ENCODE measurements at places on chromosomes 3 and 15.

- no peak for DNase-seq
Observed at GRCh38 chr3:195135917-195136316, 135.0 kb downstream of the XXYLT1 start.

DNA sequence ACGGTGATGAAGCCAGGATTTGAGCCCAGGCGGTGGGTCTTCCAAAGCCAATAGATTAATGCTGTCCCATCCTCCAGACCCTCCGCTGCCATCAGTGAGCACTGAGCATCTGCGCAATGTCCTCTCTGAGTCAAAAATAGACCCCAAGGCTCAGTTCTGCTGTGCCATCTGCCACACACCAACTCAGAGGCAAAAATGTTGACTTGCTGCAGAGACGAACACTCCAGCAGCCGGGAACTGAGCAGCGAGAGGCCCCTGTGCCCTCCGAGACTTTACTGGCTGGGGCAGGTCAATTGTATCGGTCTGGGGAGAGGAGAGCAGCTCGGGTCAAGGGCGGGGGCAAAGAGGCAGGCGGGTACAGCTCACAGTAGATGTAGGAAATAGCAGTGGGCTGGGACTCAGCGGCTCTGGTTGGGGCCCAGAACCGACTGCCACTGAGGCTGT lies 41.5 kb upstream of the ATP2B2 start:
- no peak for DNase-seq

DNA sequence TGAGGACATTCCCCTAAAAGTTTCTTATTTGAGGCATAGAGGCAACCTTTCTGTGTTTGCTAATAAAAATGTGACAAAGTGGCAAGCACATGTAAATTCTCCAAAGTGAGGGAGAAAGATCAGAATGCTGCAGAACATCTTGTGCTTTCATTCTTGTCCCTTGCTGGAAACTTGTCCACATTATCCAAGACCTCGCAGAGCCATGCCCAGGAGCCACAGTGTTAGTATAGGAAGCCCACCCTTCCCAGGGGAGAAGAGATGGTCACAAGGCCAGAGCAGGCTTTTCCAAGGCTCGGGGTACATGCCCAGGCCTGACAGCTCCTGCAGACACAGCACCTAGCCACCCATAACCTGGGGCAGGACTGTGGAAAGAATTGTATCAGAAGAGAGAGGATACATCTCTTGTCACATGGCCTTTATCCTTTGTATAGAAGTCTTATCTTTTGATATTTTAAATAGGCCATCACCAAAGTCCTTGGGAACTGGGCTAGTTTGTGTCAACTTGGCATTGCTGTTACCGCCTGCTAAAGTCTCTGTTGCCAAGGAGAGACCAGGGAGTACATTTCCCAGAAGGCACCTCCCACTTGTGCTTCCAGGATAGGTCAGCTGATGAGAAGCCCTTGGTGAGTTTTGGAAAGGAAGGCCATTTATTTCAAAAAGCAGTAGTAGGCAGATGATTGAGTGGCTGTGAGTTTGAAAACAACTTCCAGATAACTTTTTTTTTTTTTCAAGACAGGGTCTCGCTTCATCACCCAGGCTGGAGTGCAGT lies 10.5 kb downstream of the DLEC1 start:
- DNase-seq: no peak

DNA sequence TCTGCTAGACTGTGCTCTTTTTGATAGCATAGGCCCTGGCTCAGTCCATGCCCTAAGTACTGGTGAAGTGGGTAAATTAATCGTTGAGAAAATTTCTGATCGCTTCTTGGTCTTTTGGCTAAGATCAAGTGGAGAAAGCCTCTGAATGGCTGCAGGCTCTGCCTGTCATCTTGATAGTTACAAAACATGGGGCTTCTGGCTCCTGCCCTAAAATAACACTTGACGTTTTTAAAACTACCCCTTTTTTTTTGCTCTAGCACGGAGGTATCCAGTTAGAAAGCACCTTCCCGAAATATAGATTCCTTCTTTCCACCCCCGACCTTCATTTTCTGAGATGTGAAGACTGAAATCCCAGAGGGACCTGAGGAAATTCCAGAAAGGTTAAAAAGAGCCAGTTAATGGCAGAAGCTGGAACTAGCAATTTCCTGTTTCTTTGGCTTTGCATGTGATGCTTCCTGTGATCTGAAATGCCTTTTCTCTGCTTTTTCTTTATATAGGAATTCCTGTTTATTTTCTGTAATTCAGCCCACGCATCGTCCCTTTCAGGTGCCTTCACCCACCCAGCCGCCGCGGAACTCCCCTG lies 799 bp upstream of the C2CD4B start:
- no peak for DNase-seq

DNA sequence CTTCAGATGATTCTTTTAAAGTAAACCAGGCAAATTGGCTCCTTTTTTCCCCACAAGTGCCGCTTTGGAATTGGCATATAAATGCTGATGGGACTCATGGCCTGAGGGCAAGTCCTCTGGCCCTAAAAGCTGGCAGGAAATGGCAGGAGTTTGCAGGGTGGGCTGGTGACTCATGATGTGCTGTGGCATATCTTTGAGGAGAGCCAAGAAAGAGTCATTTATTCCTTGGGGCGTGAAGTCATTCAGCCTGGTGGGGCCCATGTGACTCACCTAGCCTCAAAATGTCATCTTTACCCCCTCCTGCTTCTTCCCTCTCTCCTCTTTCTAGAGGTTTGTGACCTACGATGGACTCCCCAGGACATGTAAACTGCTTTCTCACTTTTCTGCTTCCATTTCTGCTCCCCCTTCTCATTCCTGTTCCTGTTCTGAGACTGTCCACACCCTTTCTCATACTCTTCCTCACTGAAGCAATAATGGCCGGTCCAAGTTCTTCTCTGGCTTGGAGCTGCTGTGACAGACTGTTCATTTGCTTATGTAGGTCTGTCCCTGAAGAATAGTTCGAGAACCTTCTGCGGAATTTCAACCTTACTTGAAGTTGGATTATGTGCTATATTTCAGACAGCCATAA lies 326.1 kb downstream of the SATB1 start:
- no peak for DNase-seq

- no peak for DNase-seq
Observed at GRCh38 chr3:132870541-132870940, 148.3 kb upstream of the NPHP3 start.

- DNase-seq: no peak
Observed at GRCh38 chr3:135240426-135240825, 445.4 kb downstream of the EPHB1 start.

- no peak for DNase-seq
Observed at GRCh38 chr3:46702246-46703012, 1.2 kb downstream of the TMIE start.

DNA sequence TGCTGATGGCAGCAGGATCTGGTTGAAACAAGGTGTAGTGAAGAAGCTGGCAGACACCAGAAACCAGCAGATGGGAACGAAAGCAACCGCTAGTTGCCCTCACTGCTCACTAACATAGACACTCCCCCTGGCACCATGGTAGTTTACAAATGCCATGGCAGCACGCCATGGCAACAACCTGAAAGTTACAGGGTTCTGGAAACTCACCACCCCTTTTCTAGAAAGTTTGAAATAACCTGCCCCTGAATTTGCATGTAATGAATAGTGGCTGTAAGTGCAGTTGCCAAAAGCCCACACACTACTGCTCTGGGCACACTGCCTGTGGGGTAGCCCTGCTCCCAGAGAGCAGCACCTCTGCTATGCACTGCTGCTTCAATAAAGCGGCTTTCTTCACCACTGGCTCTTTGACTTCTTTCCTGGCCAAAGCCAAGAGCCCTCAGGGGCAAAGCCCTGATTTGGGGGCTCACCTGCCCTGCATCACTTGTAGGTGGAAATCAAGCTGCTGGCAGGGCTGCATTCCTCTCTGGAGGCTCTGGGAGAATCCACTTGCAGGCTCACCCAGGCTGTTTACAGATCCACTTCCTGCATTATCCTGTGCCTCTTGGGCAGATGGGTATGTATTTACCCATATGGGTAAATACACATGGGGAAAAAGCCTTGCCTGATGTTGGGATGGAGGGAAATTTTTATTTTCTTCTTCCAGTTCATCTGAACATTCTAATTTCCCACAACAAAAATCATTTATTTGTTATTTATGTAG lies 2.0 kb upstream of the GP9 start:
- peak; percentile 67 for DNase-seq

GRCh38 chr3:171163101-171164066 lies 136.9 kb upstream of the SLC2A2 start:
- no peak for DNase-seq

- no peak for DNase-seq
Observed at GRCh38 chr3:97705764-97706163, 58.8 kb upstream of the ARL6 start.

DNA sequence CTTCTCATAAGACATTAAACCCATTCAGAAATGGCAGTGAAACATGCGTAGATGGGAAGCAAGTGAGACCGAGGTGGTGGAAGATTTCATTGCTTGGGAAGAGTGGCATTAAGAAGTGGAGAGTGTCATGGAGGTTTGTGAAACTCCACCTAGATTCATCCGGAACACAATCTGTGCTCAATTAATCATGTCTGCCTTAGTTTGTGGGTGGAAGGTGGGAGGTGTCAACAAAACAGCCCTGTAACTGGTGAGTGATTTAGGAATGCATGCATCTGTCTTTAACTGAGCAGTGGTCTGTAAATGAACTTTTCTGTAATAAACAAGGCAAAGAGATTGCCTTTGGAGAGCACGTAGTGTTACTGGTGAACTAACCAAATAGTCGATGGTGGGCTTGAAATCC lies 113.7 kb downstream of the WNT5A start:
- no peak for DNase-seq

DNA sequence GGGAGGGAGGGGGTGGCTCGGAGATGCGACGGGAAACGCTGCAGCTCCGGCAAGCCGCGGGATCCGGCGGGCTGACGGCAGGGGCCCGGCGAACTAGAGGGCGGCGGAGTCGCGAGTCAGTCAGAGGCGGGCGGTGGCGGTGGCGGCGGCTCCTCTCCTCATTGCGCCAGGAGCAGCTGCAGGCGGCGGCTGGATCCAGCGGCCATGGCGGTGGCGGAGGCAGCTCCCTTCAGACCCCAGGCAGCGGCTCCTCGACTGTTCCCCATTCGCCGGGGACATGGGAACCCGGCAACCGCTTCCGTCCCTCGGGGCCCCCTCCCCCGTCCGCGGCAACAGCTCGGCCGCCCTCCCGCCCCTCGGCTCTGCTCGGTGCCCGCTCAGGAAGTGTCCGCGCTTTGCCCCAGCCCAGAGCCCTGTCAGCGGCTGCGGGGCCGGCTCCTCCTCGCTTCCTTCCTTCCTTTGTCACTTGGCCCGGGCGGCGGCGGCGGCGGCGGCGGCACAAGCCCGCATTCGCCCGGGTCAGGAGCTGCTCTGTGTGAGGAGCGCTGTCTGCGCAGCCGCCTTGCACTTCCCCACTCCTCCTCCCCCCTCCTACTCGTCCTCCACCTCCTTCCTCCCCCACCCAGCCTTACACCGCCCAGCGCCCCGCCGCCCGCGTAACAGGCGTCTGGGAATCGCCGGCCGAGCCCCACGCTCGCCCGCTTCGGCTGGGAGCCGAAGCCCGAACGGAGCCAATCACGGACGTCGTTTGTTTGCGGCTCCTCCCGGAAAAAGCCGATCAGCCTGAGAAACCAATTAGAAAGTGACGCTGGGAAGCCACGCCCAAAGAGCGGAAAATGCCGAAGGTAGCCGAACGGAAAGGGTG lies at the start of gene GSK3B:
TSS of gene GSK3B (minus strand) at position 537 of the 865 bp plus-strand sequence. CDS start 1,013 bp downstream, outside the sequence.
- DNase-seq: peak; percentile 98

- peak; percentile 10 for DNase-seq
Observed at GRCh38 chr3:146189519-146190173, 28.7 kb upstream of the PLOD2 start.

DNA sequence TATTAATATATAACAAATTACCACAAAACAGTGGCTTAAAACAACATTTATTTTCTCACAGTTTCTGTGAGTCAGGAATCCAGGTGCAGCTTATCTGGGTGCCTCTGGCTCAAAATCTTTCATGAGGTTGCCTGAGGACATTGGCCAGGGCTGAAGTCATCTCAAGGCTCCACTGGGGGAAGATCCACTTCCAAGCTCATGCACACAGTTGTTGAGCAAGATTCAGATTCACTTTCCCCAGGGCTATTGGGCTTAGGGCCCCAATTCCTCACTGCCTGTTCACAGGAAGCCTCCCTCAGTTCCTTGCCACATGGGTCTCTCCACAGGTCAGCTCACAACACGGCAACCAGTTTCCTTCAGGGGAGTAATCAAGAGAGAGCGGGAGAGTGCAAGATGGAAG lies 35.0 kb downstream of the RFTN1 start:
- no peak for DNase-seq

DNA sequence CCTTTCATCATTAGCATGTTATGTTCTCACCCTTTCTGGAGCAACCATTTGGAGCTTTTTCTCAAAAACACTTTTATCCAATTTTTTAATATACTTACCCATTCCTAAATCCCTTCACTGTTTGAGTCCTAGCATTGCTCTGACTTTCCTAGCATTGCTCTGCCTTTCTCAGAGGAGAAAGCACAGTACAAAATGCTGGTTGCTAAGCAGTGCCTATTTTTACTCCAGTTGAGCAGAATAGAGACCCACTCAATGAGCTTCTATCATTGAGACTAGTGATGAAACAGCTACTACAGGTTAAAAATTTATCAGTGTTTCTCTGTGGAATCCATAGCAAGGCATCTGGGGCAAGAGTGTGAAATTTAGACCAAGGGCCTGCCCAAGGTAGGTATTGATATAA lies 21.8 kb upstream of the IL1RAP start:
- DNase-seq: no peak

DNA sequence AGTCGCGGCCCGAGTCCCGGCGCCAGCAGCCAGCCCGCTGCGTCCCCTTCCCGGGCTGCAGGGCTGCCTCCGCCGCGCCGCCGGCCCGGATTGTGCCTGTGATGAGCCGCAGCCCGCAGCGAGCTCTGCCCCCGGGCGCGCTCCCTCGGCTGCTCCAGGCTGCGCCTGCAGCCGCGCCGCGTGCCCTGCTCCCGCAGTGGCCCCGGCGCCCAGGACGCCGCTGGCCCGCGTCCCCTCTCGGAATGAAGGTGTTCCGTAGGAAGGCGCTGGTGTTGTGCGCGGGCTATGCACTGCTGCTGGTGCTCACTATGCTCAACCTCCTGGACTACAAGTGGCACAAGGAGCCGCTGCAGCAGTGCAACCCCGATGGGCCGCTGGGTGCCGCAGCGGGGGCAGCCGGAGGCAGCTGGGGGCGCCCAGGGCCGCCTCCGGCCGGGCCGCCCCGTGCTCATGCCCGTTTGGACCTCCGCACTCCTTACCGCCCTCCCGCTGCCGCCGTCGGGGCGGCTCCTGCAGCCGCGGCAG lies 1.2 kb downstream of the CHST2 start:
- no peak for DNase-seq

DNA sequence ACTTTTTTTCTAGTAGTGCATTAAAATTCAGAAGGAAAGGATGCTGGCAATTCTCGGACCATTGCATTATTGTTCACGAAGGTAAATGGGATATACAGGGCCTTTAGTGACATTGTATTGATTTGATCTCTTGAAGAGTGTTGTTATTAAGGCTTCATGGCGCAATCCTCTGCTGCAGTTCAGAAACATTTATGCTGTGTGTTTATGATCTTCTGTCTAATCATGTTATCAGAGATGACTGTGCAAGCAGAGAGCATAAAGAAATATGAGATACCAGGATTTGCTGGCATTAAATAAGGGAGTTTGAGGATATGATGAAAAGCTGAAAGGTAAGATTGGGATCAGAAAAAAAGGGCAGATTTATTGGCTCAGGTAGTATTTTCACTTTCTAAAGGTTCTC lies 180.6 kb downstream of the EPHA6 start:
- no peak for DNase-seq

All from pancreas (tissue), 10 donors.